ENCODE measurements at places on chromosomes 5 and 9.

DNA sequence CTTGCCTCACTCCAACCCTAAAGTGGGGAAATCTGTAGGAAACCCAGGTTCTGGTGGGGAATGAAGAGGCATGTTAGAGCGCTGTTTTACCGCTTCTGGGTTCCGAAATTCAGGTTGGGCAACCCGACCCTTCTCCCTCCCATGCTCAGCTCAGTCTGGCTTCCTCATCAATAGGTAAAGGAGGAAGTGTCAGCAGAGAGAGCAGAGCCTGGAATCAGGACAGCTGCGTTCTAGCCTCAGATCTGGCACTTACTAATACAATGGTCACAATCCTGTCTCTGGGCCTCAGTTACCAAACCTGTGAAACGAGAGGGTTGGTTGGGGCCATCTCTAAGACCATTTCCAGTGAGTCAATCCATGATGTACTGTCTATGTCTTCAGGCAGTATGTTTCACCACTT is 16.2 kb upstream of the TNIP1 start:
- DNase-seq: no peak

- DNase-seq: no peak
Measured at GRCh38 chr5:151638619-151639018, 47.5 kb upstream of the FAT2 start.

DNA sequence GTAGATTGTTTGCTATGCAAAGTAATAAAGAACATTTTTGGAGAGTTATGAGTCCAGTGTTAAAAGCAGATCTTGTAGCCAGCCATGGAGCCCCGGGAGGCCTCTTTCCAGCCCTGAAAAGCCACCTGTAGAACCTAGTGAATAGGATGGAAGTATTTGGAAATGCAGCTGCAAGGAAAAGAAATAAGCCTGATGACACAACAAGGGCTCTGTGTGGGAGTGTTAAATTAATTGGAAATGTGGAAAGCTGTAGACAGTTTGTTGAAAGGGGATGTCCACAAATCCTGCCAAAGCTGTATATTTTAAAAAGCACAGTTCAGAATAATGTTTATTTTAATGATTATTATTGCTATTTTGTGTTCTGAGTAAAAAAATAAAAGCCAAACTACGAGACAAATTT is 152.5 kb upstream of the GHR start:
- DNase-seq: no peak

DNA sequence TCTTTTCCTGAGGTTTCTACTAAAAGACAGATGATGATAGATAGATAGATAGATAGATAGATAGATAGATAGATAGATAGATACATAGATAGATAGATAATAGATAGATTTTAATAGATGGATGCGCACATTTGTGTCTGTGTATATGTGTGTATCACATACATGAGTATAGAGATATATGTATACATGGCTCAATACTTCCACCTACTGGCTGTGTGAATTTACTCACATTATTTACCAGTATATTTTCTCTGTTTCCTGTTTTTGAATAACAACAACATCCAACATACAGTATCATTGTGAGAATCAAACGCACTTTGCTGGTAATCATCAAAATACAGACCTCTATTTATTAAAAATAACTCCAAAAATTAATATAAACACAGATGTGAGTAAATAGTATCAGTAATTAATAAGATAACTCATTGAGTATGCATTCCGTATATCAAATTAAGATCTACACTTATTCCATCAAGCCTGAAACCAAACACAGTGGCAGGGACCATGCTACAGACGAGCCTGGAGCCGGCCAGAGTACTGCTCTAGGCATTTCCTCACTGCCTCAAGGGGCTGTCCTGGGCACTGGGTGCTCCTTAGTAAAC is 338.0 kb downstream of the SEMA5A start:
- no peak for DNase-seq

- no peak for DNase-seq
Measured at GRCh38 chr9:126505697-126506346, 107.9 kb upstream of the LMX1B start.

DNA sequence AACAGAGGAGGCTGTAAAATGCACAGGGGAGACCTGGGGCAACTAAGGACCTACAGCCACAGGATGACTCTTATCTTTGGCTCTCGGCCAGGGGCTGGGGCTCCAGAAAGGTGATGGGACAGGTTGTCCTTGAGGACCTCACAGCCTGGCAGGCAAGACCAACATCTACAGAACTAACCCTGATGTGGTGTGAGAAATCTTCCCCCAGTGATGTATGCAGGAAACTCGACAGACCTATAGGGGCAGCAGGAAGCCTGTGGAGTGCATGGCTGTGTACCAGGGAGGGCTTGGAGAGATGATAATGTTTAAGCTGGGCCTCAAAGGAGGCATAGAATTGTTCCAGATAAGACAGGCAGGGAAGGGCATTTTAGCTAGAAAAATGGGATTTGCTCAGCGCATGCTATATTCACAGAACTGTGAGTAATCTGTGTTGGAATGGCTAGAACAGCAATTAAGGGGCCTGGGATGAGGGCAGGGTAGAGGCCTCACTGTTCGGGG is 68.5 kb upstream of the SLC25A51 start:
- DNase-seq: no peak

DNA sequence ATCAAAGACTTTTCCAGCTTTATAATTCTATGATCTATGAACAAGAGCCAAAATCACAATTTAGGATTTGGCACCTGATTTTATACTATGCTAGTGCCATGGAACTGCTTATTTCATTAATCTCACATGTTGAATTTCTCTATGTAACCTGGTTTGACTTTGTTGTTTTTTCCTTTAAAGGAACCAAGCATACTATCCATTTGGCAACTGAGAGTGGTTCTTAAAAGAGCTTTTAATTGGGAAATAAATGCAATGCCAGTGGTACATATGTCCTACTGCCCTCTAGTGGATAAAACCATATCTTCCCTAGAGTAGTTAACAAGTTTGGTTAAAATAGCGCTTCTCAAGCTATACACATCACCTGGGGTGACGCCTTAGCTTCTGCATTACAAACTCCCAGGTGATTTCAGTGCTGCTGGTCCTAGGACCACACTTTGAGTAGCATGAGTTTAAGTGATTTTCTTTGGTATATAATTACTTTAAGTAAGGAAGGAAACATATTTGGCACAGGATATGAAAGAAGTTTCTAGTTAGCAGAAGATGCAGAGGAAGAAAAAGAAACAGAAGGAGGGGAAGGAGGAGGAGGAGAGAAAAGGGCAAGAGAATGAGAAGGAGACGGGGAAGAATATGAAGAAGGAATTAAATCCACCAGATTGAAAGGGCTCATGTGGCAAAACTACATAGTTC is 56.8 kb downstream of the FGF10 start:
- DNase-seq: no peak

DNA sequence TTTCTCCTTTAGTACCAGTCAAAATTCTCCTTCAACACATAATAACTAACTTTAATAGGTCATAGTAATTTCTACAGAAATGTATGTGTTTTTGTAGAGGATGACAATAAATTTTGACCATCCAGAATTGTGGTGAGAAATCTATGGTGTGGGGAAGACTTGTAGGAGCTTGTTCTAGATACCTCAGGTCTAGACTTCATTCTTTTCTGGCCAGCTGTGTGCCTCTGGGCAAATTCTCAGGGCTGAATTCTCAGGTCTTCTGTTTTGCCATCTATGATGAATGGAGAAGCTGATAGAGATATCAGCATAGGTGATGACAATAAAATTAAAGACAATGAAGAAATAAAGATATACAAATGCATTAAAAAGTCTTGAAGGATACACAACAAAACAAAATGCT is 298.6 kb upstream of the MEF2C start:
- DNase-seq: no peak

- DNase-seq: no peak
Measured at GRCh38 chr5:149831492-149831891, 101.4 kb downstream of the PPARGC1B start.

DNA sequence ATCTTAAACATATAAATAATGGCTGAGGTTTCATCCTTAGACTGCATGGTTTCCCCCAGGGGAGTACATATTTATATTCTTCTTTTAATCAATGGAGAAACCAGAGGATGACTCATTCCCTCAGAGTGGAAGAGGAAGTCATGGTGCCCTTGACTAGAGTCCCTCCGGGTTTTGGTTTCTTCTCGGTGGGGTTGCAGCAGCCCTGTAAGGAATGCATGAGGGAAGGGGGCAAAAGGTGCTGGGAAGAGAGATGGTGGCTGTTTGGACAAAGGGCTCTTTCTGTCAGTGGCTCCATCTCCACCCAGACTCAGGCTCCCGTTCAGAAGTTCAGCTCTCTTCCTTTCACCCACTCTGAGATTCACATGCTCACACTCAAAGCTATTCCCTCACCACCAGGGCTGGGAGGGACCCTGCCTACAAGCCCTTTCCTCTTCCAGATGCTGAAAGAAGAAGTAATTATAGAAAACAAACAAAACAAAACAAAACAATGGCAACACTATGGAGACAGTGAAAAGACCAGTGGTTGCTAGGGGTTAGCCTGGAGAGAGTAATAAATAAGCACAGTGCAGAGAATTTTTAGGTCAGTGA is 129.8 kb upstream of the IL12B start:
- DNase-seq: no peak

- no peak for DNase-seq
Measured at GRCh38 chr5:170508660-170509347, 5.0 kb downstream of the KCNIP1 start.

GRCh38 chr9:123283048-123283408 is 14.6 kb upstream of the STRBP start:
- DNase-seq: no peak

DNA sequence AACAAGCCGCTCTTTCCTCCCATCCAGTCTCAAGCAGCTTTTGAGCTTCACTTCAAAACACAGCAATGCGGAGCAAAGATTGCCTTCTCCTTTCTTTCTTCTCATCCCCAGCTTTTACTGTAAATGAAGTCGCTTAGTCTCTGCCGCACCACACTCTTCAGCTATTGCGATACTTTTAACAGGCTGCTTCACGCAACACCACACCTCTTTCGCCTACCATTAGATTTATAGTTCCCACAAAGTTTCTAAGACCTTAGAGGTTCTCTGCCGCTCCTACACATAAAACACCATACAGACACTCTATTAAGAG is 711 bp downstream of the PGGT1B start:
- DNase-seq: no peak

DNA sequence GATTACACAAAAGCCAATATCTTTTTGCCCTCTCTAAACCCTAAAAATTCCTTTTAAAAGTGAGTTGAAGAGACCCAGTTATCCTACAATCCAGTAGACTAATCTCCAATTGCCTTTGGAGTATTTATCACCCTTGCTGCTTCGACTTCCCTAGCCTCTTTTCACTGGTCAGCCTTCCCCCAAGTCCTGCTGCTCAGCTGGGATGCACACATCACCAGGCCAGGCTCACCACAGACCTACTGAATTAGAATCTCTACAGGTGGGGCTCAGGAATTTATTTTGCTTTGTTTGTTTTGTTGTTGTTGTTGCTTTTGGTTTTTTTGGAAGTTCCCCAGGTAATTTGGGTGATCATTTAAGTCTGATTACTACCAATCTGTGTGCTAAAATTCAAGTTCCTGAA is 11.6 kb upstream of the FOXD1 start:
- no peak for DNase-seq

GRCh38 chr5:167822241-167822640 is 469.2 kb upstream of the WWC1 start:
- no peak for DNase-seq

GRCh38 chr5:44446399-44446798 is 57.2 kb upstream of the FGF10 start:
- DNase-seq: no peak

GRCh38 chr9:127777368-127777980 is 992 bp downstream of the SH2D3C start:
- DNase-seq: no peak

- DNase-seq: no peak
Measured at GRCh38 chr9:134800791-134801339, 79.7 kb upstream of the FCN2 start.

GRCh38 chr9:36632892-36633291 is 60.2 kb downstream of the MELK start:
- DNase-seq: no peak

GRCh38 chr5:150945947-150946346 is 41.2 kb upstream of the ZNF300 start:
- DNase-seq: no peak

DNA sequence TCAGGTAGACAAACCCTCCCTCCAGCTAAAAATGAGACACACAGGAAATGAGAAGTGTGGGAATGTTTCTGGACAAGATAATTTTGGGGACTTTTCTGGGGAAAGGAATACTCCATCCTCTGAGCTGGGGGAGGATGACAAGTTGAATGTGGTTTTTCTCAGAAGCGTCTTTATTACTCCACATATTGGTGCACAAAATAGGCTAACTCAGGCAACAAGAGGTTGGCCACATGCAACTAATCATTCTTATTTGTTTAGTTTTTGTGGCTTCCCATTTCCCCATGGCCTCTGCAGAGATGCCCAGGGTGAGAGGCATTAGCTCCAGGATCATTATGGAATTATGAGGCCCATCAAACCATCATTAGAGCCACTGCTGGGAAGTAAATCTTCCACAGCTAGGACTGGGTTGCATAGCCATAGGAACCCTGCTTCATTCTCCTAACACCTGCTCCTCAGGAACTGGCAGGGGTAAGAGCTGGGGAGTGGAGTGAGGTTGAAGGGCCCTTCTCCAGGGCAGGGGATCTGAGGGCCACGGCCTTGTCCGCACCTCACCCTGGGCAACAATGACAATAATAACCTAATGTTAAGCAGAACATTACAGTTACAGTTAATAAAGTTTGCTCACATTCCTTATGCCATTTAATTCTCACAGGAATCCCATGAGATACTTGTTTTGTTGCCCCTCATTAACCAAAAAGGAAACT is 9.3 kb upstream of the SIL1 start:
- no peak for DNase-seq

DNA sequence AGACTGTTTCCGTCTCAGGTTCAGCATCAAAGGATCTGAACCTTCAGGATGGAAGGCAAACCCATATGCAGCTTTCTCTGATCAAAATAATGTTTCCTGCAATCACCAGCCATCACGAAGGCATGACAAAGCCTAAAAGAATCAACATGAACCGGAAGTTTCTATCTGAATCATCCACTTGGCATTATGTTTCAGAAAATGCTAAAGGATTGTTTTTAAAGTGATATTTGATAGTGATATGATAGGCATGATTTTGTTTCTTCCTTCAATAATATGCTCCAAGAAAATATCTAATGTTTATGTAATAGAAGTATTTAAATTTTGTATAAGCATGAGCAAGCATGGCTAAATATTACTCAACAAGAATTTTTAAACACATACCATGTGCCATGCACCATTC is 219.6 kb downstream of the PLK2 start:
- DNase-seq: no peak

DNA sequence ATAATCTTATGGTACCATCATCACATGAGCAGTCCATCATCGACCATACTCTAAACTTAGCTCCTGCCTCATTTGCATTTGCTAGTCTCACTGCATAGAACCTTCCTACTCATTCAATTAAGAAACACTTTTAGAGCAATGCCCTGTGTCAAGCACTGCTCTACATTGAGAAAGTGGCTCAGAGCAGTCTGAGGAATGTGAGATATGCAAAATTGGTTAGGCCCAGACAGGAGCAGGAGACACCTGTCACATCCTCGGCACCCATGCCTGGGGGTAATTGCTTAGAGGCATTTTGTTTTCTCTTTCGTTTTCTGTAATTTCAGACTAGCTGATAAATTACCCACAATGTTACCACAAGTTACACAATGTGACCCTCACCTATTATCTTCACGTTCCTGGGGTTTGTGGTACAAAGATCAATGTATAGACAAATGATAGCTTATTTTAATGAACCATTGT is 4.9 kb upstream of the RARS1 start:
- DNase-seq: no peak

Measured in endothelial cell (in vitro differentiated cells).